ENCODE measurements at places on chromosomes 3 and 15.

DNA sequence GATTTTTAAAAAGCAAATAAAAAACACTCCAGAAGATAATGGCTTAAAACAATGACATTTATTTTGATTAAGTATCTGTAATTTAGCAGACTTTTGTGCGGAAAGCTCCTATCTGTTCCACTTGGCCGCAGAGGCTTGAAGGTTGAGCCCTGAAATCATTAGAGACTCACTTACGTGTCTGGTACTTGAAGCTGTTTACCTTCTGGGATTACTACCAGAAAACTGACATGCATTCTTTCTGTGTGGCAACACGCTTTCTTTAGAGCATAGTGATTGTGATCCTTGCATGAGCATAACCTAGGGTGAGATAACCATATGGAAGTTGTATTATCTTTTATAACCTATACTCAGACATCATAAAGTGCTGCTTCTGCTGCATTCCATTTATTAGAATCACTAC, 298.5 kb downstream of the SI start:
- no peak for DNase-seq

DNA sequence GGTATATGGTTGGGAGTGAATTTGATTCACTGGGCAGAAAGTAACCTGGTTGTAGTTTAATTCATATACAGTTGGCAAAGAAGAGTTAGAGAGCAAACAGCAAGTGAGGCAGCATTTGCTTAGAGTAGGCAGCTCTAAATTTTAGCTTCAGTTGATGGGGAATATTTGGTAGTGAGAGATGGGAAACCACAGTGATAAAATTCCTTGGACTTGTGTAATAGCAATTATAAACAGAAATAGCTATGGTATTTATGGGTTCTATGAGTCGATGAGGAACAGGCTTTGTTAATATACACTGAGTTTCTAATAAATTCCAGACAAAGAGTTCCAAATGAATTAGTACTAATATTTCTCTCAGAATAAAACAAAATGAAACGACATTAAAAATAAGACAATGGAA, 894.0 kb downstream of the ROBO2 start:
- no peak for DNase-seq

- no peak for DNase-seq
Measured at GRCh38 chr15:68346979-68347378, 69.4 kb downstream of the FEM1B start.

GRCh38 chr15:40046721-40047414, 7.9 kb upstream of the SRP14 start:
- no peak for DNase-seq

DNA sequence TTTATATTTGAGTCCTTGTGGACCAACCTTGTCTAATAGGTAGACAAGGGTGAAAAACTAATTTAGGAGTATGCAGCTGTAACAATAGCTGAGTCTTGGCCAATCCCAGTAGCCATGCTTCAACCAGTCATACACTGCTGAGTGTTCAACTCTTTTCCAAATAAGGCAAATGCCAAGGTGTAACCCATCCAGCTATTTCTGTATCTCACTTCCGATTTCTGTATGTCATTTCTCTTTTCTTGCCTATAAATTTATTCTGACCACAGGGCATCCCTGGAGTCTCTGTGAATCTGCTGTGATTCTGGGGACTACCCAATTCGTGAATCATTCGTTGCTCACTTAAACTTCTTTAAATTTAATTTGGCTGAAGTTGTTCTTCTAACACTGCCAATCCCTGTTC, 93.2 kb downstream of the MAGI1 start:
- no peak for DNase-seq

GRCh38 chr3:123618768-123619484, 34.1 kb upstream of the HACD2 start:
- DNase-seq = no peak

DNA sequence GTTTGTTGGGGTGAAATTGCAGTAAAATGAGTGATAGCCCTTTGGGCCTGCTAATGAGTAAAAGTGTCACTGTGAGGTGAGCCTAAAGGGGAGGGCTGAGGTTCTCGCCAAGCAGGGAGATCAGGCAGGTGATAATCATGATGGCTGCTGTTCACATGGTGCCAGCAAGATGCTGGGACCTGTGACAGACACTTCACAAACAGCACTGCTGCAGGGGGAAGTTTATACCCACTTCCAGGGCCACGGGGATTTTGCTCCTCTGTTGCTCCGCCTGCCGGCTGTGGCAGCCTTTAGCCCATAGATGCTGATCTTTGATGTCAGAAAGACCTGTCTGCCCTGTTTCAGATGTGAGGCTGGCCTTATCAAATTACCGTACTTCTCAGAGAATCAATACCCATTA, 96.7 kb downstream of the SV2B start:
- no peak for DNase-seq

DNA sequence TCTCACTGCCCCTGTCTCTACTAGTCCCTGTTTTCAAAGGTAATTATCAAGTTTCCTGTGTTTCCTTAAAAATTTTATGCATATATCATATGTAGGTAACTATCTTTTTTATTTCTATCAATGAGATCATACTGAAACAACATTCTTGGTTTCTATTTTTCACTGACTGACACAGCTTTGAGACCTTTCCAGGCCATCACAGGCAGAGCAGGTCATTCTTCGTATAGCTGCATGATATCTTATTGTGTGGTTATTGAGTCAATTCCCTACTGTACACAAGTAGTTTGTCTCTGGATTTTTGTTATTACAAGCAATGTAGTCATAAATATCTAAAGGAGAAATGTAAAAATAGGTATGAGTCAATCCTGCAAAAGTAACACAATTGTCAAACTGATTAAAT, 169.6 kb downstream of the CFAP20DC start:
- DNase-seq = no peak

DNA sequence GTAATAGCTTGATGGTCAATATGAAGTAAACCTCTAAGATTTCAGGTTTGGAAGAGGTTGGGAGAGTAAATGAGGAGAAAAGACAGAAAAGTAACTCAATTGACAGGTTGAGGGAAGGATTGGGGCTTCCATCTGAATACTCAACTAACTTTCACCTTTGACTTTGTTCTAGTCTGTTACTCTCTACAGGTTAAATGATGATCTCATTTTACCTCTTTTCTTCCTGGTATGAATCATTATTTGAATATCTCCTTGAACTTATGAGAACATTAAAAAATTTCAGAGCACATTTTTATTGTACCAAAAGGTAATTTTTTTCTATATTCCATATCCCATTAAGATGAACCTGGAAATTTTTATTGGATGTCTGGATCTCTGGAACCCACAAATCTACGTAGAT, 87.9 kb upstream of the KCNH8 start:
- no peak for DNase-seq

DNA sequence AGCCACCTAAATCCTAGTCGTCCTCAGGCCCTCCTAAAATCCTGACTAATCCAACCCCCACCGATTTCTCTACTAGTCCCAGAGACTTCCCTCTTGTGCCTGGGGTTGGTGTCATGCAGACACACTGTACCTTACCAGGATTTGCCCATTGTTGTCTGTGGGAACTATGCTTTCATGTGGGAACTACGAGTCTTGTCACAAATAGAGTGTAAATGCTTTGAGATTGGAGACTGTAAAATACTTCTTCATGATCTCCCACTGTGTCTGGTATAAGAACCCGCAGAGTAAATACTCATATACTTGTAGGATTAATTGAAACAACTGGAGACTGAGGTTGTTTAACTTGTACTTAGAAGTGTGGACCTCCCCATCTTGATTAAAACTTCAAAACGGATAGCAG, 11.2 kb downstream of the B3GNT5 start:
- no peak for DNase-seq

DNA sequence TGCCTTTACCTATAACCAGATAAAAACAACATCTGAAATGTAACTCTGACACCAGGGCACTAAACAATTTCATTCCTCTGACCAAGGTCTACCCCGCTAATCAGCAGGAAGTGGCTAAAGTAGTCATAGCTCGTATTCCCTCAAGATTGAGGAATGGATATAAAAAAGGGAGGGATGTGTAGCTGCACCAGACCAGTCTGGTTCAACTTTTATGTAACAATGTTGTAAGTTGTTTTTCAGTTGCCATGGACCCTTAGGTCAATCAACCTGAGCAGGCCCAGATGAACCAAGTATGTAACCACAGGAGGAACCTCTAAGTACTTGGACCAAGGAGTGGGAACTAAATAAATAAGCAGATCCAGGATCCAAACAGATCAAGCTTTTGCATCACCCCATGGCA, 28.4 kb upstream of the IFT57 start:
- DNase-seq = no peak

DNA sequence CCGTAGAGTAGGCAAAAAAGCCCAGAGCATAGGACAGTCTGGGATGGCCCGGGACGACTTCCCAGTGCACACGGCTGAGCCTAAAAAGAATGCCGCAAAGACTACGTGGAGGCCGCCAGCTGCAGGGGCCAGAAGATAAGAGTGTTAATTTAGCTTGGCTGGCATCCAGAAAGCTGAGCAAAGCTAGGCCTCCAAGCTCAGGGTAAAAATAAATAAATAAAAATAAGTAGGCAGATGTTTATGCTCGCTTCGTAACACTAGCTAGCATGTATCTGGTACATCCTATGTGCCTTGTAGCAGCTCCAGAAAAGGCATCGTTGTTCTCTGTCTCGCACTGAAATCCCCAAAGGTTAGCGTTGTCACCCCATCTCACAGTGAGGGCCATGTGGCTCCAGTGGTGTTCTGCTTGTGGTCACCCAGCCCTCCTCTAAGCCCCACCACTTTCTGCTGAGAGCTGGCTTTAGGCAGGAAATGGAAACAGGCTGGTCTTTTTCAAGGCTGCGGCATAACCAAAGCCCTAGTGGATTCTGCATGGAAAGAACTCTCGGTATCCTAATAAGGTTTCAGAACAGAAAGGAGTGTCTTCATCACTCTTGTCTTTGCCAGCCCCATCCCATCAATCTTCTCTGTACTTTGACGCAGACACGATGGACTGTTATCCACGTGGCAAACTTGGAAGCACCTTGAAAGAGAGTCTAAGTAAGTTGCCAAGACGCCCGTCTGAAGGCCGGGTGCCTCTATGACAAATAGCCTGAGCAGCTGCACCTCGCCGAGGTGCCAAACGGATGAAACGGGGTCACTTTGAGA, 58.1 kb upstream of the MEF2A start:
- no peak for DNase-seq

GRCh38 chr3:2415083-2415482, 316.4 kb downstream of the CNTN4 start:
- DNase-seq = no peak

- DNase-seq = no peak
Measured at GRCh38 chr3:55826097-55826496, 339.0 kb upstream of the WNT5A start.
